ENCODE measurements at places on chromosomes 4 and X.

DNA sequence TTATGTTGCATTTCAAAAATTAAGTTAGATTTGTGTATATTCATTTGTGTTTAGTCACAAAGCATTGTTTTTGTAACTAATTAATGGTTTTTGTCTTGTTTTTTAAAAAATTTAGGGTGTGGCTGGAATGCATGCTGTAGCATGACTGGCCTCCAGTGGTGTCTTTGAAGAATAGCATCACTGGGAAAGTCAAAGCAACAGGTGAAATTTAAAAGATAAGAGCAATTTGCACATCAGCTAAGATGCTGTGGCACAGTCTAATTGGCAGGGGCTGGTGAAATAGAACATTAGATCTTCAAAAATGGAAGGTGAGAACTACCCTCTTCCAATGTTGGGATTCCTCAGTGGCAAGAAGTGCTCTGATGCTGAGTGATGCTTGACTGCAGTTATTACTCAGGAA lies 45.3 kb downstream of the ANK2 start:
- peak; percentile 53 for DNase-seq

DNA sequence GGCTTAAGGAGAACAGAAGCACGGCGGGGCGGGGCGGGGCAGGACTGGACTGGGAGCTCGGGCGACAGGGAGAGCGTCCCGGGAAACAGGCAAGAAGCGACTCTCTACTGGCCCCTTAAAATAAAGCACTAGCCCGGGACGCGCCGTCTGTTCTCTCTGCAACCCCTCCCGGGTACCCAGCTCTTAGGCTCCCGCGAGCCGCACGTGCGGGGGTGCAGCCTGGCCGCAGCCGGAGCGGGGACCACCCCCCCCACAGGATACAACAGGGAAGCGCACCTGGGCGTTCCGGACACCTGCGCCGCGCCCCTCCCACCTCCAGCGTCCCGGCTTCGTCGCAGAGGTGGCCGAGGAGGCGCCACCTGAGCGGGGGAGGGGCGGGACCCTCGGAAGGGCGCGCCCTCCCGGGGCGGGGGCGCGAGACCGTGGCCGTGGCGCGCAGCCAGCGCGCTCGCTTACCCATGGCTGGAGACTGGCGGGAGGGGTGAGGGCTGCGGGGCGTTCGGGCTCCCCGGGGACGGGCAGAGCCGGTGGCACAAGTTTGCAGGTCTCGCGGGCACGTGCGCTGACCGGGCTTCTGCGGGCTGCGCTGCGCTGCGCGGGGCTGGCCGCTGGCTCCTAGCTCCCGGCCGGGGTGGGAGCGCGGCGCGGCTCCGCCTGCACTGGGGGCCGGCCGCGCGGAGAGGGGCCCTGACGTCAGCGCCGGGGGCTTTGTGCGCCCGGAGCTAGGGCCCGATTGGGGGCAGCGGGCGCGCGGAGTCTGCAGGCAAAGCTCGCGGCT lies 91.5 kb downstream of the GEMIN8 start:
- DNase-seq: peak; percentile 74

GRCh38 chrX:136192839-136193414 lies 45.6 kb downstream of the FHL1 start:
- DNase-seq: no peak

DNA sequence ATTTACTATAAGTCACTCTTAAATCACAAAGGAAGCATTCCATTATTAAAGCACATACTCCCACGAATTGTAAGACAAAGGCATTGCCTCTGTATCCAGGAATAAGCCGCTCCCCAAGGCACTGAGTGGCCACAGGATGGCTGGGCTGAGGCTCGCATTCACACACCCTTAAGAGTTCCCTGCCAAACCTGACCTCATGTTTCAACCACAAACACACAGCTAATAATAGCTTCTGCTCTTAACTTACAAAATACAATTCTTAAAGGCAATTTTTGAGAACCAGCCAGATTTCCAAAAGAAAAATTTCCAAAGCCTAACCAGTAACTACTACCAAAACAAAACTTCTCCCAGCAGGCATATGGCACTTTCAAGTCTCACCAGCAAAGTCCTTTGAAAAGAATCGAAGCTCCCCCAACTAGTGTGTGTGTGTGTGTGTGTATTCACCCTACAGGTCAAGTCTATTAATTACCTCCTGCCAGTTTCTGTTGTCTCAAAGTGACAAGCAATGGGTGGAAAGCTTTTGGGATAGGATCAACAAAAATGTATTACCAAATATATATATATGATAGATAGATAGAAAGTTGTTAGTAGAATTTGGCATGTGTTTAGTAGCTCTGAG lies 36.0 kb downstream of the ARHGAP6 start:
- DNase-seq: no peak

GRCh38 chr4:145044341-145044740 lies 53.7 kb downstream of the ANAPC10 start:
- no peak for DNase-seq

DNA sequence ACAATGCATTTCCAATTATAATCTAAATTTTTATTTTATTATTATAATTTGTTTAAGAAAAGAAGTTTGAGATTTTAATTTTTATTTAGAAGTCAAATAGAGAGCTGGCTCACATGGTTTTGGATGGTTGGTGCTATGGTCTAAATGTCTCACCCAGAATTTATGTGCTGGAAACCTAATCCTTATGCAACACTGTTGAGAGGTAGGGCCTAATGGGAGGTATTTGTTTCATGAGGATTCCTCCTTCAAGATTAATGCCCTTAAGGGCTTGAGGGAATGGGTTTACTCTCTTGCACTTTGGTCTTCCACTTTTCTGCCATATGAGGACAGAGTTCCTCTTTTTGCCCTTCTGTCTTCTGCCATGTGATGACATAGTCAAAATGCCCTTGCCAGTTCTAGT lies 960.5 kb upstream of the IGFBP7 start:
- no peak for DNase-seq

DNA sequence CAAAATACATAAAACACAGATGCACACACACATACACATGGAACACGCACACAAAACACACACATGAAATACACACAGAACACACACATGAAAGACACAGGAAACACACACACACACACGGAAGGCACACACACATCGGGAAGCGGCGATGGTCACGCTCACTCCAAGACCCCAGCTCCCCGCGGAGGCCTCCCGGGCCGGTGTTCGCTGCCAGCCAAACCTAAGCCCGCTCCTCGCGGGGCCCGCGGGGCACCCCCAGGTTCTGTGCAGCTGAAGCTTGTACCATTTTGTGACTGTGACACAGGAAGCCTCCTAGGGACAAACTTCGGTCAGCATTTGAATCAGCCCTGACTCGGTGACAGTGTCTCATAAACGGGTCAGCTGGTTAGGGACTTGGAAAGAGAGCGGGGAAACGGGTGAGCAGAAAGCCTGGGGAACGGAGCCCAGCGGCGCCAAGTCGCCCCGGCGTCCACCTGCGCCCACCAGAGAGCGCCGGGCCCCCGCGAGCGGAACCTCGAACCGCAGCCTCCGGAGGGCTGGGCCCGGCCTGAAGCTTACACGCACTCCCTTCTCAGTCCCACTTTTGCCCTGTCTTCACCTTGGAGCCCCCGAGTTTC lies 32.1 kb downstream of the F11 start:
- peak; percentile 41 for DNase-seq

DNA sequence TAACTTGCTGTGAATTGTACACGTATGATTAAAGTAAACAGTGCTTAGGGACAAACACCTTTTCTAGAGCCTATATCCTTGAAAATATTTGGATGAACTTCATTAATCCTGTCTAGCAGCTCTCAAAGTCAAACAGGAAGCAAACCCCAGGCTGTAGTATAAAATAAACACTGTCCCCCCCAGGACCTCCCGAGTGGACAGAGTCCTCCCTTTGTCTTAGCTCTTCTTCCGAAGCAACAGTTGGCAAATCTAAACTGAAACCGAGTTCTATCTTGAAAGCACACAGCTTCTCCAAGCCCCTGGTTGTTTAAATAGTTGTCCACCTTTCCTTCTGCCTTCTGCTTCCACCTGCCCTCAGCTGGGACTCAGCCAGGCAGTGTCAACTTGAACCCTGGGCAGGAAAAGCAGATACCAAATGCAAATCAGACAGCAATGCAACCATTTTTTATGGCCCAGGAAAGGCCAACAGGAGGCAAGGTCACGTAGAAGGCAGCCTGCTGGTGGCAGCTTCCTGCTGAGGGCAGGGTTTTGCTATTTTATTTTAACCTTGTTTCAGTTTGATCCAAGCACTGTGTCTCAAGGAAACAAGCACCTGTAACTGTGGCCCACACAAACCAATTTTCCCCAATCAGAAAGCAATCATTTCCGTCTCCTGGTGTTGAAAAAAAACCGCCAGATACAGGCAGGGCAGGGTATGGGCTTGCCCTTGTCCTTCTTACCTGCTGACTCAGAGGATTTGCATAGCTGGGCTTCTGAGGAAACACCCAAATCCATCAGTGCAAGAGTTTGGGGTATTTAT lies 110.3 kb upstream of the KIT start:
- DNase-seq: no peak

- DNase-seq: no peak
Observed at GRCh38 chr4:107304699-107305286, 268.7 kb upstream of the DKK2 start.

- DNase-seq: no peak
Observed at GRCh38 chrX:103398421-103398864, 22.1 kb downstream of the BEX3 start.

- DNase-seq: no peak
Observed at GRCh38 chrX:152822383-152823086, 8.0 kb downstream of the CETN2 start.

DNA sequence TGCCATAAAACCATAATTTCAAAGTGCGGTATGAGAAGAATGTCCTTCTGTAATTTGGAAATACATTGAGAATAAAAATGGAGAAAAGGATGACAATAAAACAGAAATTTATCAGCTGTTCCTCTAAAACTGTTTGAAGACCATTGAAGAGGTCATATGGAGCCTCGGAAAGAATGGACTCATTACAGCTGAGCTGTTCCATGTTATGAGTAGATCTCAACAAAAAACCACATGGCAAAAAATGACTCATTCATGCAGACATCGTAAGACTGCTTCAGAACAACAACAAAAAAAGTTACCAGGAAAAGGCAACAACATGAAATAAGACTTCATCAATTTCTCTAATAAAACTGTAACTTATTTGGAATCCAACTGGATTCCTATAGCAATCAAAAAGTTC lies 39.7 kb downstream of the AKAP4 start:
- DNase-seq: no peak

DNA sequence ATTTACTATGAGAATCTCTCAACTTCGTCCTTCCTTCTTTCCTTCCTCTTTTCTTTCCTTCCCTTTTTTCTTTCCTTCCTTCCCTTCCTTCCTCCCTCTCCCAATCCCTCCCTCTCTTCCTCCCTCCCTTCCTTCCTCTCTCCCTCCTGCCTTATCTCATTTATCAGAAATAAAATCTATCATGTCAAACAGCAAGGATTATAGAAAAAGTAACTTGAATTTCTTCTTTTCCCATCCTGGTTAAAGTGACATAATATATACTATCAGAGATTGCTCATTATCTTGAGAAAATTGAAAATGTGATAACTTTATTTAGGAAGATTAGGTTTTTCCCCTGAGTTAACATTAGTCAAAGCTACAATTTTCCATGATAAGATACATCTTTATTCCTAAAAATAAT lies 5.6 kb downstream of the TIGD4 start:
- DNase-seq: no peak

GRCh38 chr4:113404841-113405240 lies 355.4 kb downstream of the ANK2 start:
- no peak for DNase-seq

DNA sequence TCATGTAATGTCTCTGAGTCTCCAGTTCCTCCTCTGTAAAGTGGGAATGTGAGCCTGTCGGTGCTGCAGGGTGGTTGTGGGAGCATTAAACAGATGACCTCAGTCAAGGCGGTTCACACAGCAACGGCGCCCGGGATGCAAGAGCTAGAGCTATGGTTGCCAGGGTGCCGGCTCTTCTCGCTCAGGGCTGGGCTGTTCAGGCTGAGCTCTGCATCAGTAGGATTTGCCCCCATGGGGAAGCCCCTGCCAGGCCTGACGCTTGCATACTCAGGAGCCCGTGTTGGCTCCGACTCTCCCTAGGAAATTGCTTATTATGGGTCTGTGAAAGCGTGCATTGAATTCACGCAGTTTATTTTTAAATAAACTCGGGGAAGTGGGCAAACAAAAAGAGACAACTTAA lies 67.3 kb downstream of the PSAPL1 start:
- DNase-seq: no peak

DNA sequence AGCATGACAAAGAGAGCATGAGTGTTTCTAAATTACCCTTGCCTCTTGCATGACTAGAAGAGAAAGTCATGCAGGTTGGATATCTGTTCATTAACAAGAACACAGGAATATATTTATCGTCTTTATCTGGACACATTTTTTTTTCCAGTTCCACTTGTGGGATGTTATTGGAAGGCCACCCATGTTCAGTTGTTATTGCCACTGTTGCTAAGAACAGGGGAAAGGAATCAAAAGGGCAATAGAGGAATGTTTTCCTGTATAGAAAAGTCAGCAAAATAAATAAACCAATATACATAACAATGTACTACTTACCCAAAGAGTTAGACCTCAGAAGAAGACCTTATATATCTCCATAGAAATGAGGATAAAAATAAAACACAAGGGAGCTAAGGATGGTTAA lies 270.1 kb downstream of the QDPR start:
- no peak for DNase-seq

- peak; percentile 21 for DNase-seq
Observed at GRCh38 chrX:134761788-134762187, 103.5 kb upstream of the PLAC1 start.

DNA sequence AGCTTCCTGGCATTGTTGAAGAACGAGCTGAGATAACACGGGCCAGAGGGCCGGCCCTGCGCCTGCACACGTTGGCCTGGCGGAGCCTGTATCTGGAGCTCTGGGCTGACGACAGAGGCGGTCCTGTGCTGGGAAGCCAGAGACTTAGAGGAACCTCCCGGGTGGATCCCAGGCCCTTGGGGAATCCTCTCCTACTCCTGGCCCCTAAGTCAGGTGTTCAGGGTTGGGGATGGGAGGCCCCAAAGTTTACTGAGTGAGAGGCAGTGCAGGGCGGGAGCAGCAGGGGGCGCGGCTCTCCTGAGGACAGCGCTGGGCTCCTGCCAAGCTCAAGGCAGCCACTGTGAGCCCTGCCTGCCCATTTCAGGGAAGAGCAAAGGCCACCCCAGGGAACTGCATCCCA lies 2.5 kb upstream of the HTRA3 start:
- DNase-seq: peak; percentile 79

DNA sequence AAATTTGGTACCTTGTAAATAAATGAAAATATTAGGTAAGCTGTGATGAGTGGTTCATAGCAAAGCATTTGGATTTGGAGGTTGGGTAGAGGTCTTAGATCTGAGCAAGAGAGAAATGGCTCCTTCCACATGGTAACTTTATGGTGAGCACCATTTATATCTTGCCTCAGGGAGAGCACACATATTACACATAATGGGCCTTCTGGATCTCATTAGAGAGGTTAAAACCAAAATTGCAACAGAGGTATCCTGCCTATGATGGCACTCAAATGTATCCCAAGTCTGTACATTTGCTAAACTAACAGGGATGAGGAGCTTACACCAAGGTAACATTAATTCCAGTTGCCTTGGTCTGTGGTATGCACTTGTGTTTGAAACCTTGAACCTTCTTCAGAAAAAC lies 87.1 kb upstream of the PUDP start:
- DNase-seq: no peak

GRCh38 chrX:113770806-113771205 lies 813.1 kb upstream of the HTR2C start:
- no peak for DNase-seq

GRCh38 chrX:130851569-130851968 lies 51.4 kb downstream of the ENOX2 start:
- no peak for DNase-seq

- DNase-seq: no peak
Observed at GRCh38 chr4:42350611-42351182, 46.6 kb upstream of the SHISA3 start.

GRCh38 chr4:86614865-86615264 lies 20.8 kb downstream of the PTPN13 start:
- no peak for DNase-seq

GRCh38 chr4:181272422-181272821 lies 970.8 kb upstream of the TENM3 start:
- DNase-seq: no peak

Measured in D341Med (cell line).